ENCODE measurements at places on chromosomes 2 and 18.
A peak's percentile ranks its signal among the peaks of the same experiment; 100 is the strongest.

- DNase-seq: no peak
These were observed 35.6 kb downstream of the ARL5A start for GRCh38 chr2:151792589-151792988.

- DNase-seq: no peak
These were observed 461.6 kb downstream of the BCL11A start for GRCh38 chr2:60091894-60092293.

GRCh38 chr2:173858291-173858731, 106.9 kb downstream of the SP3 start:
- no peak for DNase-seq

GRCh38 chr2:219252900-219253752, at the start of gene TUBA4B:
TUBA4B (plus strand) TSS chr2:219253243; CDS start chr2:219253408, 165 bp downstream.
- peak; percentile 15 for DNase-seq

GRCh38 chr18:63079114-63079513, 240.5 kb downstream of the BCL2 start:
- no peak for DNase-seq

- DNase-seq: no peak
These were observed 122.8 kb upstream of the AGAP1 start for GRCh38 chr2:235371018-235371417.

DNA sequence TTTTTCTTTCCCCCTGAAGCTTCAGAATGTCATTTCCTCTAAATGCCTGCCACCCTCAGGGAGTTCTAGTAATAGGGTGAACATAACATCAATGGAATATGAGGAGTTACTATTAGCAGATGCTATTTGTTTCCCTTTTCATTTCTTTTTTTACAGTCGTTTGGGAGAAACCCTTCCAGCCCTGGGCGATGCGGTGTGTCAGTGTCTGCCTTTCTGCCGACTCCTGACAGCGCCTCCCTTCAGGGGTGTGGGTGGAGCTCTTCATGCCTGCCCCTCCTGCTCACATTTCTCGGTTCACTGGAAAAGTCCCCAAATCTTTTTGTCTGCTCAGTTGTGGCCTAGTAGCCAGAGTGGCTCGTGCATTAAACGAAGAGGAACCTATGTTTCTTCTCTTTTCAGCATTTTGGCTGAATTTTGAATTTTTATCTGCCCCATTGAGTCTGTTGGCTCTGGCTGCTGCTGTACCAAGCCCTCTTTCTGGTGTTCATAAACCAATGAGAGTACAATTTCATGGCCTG, 72.3 kb downstream of the FMNL2 start:
- no peak for DNase-seq

DNA sequence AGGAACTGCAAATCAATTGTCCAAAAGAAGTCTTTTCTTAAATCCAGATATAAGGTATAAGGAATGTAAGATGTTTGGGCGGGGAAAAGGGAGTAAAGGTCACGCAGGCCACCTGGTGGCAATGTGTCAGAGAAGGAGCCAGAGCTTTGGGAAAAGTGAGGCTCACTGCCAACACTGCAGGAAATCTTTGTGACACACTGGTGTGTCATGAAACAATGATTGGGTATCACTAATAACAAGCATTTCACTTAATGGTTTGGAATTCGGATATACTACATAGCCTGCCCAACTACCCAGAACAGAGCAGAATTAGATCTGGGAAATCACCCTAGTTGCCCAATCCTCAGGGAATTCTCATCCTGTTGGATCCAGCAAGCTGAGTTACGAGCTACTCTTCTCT, 61.0 kb downstream of the RBMS1 start:
- no peak for DNase-seq

DNA sequence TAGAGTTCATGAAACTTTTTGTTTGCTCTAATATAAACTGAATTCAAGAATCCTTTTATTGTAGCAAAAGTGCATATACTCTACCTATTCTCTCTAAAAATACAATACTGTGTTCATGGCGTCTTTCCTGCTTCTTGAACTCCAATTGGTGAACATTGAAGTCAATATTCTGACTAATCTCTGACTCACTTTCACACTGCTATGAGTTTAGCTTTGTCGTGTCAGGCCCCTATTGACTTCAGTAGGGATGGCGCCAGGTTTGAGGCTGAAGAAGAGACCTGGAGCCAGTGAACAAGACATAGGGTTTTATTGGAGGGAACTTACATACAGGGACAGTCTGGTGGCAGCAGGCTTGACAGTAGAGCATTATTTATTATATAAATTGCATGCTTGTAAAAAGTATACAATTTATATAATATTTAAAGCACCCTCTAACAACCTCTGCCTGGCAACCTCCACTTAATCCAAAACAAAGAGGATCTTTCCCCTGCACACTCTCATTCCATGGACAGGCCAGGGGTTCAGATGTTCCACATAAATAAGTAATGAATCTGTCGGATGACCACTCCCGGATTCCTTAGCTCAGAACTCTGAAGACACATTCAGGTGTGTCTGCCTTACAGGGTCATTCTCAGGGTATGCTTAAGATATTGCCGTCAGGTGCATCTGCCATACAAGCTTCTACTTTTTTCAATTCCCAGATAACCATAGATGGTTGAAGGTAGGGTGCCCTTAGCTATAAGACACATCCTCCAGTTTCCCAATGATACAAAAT, 141.0 kb downstream of the CERS6 start:
- no peak for DNase-seq

GRCh38 chr2:68196120-68196716, 38.5 kb downstream of the PNO1 start:
- DNase-seq: peak; percentile 14

GRCh38 chr2:69642709-69643601, 584 bp downstream of the AAK1 start:
- no peak for DNase-seq

- no peak for DNase-seq
These were observed 104.6 kb upstream of the RMDN2 start for GRCh38 chr2:37820471-37820986.

DNA sequence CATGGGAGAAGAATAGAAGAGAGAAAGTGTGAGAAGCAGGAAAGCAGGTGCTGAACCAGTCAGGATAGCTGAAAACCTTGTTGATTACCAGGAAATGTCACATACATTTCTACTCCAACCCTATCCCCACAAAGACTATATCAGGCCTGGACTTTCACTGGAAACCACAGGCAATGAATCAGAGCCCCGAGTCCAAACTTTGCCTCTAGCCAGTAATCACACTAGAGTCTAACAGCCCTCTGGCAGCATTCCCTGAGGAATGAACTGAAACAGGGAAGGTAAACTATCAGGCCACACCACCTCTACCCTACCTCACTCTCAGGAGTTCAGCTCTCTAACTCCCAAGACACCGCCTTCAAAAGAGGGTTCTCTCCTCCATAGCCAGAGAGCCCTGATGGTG, 18.7 kb upstream of the IHH start:
- DNase-seq: no peak

- DNase-seq: no peak
These were observed 209.6 kb downstream of the STK39 start for GRCh38 chr2:168037778-168038177.

DNA sequence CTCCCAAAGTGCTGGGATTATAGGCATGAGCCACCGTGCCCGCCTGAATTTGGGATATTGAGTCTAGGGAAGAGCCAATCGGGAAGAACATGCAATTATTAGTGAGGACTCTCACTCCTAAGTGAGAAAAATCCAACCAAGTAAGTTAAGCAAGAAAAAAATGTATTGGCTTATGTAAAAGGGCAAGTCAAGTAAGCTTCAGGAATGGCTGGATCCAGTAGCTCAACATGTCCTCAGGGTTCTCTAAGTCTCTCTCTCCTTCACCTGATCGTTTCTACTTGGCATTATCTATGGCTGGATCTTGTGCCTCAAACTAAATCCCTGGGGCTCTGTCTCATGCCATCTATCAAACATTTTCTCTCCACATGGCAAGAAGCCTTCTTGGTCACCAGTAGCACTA, 16.1 kb upstream of the CIB4 start:
- no peak for DNase-seq

- no peak for DNase-seq
These were observed 4.1 kb downstream of the DPP10 start for GRCh38 chr2:114446571-114446970.

GRCh38 chr2:118627156-118627555, 220.3 kb downstream of the EN1 start:
- DNase-seq: no peak

DNA sequence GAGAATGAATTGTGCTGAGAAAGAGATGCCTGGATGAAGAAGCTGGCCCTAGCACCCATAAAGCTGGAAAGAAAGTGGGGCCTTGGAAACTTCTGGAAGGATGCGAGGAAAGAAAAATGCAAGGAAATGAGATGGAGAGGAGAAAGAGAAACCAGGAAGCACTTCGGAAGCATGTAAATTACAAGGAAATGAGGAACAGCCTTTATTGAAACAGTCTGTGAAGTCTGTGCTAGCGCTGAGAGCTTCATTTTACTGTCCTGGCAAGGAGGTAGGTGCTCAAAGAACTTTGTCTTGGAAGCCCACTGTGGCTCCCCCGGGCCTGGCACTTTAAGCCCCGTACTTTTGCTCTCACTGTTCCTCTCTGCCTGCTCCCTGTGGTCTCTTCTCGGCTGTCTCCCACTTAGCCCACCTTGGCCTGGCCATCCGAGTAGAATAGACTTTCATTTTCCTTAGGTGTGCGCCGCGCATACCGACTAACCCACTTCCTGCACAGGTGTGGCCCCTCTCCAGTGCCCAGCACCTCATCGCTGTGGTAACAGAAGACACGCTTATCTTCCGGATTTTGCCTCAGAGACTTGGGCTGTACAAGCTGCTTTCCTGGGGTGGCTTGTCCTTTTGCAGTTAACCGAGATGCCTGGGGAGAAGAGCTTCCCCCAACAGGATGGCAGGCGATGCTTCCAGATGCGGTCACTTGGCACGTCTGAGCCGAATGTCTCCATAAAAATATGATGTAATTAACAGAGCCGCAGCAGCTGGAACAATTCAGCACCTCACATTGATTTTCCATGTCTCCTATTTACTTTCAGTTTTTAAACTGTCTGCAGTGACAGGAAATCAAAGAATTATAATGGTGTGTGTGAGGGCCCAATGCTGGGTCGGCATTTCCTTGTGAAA, 199.6 kb downstream of the HRH4 start:
- no peak for DNase-seq

- DNase-seq: no peak
These were observed 45.1 kb upstream of the CD226 start for GRCh38 chr18:69992776-69993175.

DNA sequence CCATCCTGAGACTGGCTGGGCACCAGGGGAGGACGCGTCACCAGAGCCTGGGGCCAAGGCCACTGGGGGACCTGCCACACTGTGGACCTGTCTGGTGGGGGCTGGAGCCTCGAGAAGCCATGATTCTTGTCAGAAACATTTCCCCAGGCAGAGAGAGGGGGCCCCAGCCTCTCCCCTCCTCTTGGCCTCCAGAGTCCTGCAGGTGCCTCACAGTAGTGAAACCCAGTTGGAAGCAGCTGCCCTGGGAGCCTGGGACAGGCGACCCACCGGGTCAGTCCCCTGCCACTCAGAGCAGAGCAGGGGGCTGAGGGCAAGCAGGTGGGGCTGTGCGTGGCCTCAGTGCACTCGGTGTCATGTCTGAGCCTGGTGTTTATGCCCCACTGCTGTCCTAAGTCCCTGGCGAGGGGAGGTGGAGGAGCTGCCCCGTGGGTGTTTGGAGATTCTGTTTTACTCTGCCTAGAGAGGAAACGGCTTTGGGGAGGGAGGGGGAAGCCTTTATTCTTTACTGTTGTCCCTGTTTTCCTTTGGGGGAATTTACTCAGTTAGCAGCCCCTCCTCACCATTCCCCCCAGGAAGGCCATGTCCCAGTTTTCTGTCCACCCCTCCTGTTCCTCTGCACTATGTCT, 7.7 kb downstream of the OXER1 start:
- no peak for DNase-seq

- DNase-seq: no peak
These were observed 742 bp downstream of the RRM2 start for GRCh38 chr2:10123281-10123680.

DNA sequence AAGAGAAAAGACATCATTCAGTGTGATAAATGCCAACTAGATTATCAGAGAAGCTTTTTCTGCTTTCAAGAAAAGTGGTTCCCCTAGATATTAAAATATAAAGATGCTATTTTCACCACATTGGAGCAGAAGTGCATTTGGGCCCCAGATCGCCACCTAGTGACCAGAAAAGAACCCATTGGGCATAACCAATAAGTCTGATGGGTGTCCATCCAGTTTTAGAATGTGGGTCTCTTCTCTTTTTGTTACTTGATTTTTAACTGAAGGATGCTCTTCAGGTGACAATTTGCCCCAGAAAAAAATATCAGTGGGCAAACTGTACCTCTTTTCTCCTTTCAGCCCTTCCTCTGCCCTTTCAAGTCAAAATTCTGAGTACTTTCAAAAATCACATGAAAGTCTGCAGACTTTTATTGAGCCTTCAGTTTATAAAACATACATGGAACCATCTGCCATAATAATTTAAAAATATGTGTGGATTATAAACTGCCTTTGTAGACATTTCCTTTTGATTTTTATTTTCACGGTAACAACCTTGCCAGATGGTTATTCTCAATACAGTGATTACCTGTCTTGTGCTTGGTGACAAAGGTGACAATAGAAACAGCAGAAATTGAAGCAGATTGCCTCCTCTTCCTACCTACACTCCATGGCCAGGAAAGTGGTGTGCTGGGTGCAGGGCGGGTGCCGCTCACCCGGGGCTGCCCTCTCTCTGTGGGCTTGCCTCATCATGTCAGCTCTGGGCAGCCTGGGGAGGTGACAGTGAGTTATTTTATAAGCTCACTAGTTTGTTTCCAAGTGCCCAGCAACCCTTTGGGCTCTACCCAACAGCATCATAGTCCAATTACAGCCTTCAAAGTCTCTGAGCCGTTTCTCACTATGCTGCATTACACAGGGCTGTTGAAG, 124.5 kb downstream of the DCDC2C start:
- DNase-seq: no peak

DNA sequence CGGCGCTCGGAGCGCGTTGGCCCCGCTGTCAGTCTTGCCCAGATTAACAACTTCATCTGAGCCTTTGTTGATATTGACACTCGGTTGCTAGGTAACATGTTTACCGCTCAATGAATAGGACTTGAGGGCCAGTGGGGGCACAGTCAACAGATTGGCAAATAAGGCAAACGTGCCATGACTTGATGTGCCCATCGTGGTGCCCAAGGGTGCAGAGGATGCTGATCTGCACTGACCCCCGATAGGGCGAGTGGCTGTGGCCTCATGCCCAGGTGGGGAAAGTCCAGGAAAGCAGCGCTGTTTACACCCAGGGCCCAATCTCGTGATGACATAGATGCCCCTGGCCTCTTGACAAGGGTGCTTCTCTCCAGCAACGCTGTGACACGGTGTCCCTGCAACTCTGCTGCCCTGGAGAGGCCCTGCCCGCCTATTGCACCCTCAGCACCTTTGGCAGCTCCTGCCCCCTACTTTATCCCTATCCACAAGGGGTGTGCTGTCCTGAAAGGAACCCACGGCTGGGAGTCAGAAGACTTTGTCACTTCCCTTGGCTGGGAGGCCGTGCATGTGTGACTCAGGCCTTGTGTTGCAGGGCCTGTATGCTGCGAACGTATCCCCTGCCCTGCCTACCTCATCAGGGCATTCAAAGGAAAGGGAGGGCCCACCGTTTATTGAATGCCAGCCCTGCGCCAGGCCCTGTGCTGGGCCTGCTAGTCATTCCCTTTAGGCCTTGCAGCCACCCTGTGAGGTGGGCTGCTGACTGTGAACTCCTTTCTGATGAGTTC, 158.0 kb downstream of the INHBB start:
- DNase-seq: no peak

All from stimulated activated CD8-positive, alpha-beta memory T cell treated with anti-CD3 and anti-CD28 coated beads, Interleukin-12 subunit alpha, Interleukin-12 subunit beta, amount 100 ng/mL, for 1 hour (primary cell).